ENCODE measurements at places on chromosomes 16 and 17. TPM values are rescaled to one million over a fixed set of nuclear protein-coding genes. Genes with fewer than 3 reads are reported as not detected.

DNA sequence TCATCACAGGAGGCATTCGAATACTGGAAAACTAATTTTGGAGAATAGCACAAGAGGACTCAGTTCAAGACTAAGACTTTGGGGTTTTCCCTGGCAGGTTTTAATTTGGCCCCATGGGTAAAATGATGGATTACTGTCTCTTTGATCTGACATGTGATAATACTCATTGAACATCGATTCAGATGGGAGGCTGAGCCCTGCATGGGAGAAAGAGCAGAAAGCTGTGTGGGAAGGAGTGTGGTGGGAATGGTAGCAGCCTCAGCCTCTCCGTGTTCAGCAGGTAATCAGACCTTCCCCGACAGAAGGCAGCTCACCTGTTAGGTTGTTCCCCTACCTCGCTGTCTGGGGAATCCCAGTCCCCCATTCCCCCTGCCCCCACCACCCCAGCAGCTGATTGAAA lies 124.7 kb upstream of the TNRC6C start:
- DNase-seq: no peak

- DNase-seq: no peak
Measured at GRCh38 chr17:76720941-76721340, 5.5 kb downstream of the JMJD6 start.

- DNase-seq: no peak
Measured at GRCh38 chr17:60436676-60437075, 14.4 kb downstream of the CHCT1 start.

Gene RAB37
- total RNA-seq: 0.24 TPM

Gene CRYBA1
- total RNA-seq: not detected

Data from mesothelial cell of epicardium (in vitro differentiated cells).